ENCODE measurements at places on chromosomes 3 and 15. TPM values are rescaled to one million over a fixed set of nuclear protein-coding genes. Genes with fewer than 3 reads are reported as not detected.
A peak's percentile ranks its signal among the peaks of the same experiment; 100 is the strongest.

DNA sequence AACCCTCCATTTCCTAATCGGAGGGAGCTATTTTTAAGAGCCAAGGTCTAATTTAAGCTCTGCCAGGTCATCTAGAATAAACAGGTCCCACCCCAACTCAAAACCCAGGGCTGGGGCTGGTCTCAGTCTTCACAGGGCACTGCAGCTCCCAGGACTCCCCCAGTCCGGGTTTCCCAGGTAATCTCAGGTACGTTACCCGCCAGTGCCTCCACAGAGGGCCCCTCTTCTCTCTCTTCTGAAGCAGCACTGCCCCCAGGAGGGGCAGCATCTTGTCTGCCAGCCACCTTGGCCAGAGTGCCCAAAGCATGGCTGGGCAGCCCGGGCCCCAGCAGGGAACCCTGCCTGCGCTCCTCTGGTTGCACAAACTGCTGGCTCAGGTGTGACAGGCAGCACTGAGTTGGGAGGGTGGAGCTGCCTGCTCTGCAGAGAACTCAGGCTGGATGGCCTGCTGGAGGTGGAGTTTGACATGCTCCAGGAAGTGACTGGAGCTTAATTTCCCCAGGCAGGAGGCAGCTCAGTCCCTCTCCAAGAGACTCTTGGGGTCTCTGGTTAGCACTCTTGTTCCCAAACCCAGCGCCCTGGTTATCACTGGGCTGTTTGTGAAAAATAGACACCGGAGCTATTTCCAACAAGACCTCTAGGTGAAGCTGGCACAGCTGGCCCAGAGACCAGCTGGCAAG is at the start of gene PLA2G4F:
PLA2G4F (minus strand) TSS at position 394 of the 680 bp plus-strand sequence; CDS start at position 307, 87 bp downstream.
- peak; percentile 83 for DNase-seq

The CCDC12 gene
- 50.1 TPM for total RNA-seq

The NANOGP8 gene
- total RNA-seq, result 5.2 TPM

The LDHAL6B gene
- not detected for total RNA-seq

GRCh38 chr15:68599560-68600071 is 20.8 kb downstream of the CORO2B start:
- DNase-seq, result no peak

DNA sequence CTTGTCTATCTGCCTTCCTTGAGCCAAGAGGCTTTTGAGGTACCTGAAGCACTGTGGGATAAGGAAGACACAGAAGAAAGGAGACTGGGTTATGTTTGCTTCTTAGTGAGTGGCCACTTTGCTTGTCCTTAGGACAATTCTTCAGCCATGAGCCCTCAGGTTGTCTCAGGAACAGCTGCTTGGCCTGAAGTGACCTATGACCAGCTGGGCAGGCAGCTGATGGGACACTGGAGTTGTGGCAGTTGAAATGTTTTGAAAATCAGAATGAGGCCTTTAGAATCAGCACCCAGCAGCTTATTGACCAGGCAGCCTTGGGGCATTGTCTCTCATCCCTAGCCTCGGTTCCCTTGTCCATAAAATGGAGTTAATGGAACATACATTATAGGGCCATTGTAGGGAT is 37.0 kb downstream of the RBP2 start:
- DNase-seq, result no peak

DNA sequence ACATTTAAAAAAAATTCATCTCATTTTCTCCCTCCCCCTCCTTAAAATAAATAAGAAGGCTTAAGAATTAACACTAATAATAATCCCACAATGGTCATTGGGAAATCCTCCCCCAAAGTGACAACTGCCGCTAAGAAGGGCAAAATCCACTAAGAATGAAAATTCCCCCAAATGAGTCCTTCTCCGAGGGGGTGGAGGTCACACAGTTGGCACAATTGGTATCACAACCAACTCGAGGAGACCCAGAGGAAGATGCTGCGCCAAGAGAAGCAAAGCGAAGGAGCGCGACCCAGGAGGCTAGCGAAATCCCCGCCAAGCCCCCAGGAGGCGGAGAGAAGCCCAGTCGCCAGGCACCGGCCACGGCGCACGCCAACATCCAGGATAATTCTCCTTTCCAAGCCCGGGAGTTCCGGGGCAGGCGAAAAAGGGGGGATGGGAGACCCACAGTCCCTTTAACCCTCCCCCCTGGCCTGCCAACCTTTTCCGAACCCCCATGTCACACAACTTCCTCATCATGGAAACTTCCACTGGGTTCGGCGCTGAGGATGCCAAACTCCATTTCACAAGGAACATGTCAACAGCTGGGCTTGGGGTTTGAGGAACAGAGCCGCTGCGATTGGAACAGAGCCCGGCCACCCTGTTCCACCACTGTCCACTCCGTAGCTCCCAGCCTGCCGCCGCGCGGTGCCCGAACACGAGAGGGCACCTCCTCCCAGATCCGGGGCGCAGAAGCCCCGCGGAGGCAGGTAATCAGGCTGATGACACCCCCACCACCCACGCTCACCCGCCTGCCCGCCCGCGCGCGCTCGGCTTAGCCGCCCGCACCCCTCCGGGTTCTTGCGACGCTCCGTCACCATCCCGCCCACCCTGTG is 668 bp downstream of the THRB start:
- DNase-seq, result peak; percentile 66

DNA sequence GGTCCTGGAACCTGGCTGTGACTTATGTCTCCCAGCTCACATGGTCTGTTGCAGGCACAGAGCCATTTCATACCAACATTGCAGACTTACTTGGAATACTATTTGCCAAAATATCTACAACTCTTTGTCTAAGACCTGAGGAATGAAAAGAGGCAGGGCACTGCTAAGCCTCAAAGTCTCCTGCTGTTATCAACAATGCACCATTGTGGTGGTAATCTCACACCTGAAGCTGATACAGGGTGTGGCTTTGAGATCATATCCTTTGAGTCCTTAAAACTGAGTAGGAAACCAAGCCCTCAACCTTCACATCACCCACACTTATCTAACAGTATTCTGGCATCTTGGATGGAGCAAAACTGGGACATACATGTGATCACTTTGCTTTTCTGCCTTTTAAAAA is 782.0 kb downstream of the EPHA3 start:
- DNase-seq, result no peak

The RARB gene
- 4.5 TPM for total RNA-seq

The CELSR3 gene
- total RNA-seq, result 1.2 TPM

GRCh38 chr3:141699324-141699723 is 38.8 kb upstream of the RNF7 start:
- no peak for DNase-seq

DNA sequence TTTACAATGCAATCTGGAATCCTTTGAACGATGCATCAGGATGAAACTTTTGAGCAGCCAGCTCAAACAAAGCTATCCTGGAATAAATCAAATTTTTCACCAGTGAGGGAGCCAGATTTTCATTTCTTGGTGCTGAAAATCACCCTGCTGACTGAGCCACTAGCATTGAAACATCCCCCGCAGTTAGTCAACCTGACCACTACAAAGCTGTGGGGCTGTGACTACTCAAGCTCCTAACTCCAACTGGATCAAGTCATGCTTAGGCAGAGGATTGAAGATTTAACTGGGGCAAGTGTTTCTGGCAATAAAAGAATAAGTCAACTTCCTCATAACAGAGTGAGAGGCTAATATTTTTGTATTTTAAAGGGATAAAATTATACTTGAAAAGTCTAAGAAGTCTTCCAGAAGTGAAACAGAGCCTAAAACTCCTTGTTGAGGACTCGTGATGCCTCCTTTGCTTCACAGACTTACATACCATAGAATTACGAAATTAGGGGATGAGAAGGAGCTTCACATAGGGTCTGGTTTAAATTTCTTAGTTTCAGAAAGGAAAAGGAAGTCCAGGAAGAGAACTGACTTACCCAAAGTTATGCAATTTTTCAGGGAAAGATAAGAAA is 177.8 kb downstream of the SERPINI1 start:
- DNase-seq, result no peak

The IQCH gene
- 2.2 TPM for total RNA-seq
